ENCODE measurements at places on chromosomes 1 and 21.

DNA sequence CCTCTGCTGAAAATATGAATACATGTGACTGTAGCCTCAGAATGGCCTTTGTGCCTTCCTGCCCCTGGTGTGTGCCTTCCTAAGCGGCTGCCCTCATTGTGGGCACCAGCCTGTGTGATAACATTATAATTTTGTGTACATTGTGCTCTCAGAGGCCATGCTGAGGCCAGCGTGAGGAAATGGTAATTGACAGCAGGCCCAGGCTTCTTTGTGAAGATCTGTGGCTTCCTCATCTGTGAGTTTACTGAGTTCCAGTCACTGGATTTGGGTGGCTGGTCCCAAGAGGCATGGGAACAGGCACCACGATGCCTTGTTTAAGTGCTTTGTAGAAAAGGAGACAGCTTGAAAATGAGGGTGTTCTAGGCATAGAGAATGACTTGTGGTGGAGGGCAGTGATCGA is 389.3 kb downstream of the OMA1 start:
- no peak for DNase-seq

DNA sequence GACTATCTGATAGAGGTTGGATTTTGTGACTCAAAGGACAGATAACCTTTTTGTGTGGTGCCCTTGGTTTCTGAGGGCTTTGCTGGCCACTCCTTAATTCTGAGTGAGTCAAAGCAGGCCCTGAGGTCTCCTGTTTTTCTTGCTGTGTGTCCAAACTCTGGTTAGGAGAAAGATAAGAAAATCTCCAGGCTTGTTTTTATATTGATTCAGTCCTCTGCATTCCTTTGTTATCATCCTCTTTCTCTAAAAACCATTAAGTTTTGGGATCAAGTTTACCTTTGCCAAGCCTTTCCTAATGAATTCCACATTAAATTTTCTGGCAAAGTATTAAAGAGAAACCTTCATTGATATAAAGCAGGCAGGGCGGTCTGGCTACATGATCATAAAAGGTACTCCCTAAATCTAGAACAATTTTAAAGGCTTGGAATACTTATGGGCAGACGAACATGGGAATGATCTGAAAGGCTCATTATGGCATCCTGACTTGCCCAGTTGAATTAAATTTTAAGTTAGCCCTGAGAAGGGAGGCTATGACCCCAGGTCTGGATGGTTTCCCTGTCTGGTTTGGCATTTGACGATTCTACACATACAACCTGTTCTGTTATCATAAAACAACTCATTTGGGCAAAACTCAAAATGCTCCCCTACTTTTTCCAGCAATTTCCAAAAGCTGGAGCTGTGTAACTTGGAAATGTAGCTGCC is 20.8 kb downstream of the ZBTB8B start:
- no peak for DNase-seq

DNA sequence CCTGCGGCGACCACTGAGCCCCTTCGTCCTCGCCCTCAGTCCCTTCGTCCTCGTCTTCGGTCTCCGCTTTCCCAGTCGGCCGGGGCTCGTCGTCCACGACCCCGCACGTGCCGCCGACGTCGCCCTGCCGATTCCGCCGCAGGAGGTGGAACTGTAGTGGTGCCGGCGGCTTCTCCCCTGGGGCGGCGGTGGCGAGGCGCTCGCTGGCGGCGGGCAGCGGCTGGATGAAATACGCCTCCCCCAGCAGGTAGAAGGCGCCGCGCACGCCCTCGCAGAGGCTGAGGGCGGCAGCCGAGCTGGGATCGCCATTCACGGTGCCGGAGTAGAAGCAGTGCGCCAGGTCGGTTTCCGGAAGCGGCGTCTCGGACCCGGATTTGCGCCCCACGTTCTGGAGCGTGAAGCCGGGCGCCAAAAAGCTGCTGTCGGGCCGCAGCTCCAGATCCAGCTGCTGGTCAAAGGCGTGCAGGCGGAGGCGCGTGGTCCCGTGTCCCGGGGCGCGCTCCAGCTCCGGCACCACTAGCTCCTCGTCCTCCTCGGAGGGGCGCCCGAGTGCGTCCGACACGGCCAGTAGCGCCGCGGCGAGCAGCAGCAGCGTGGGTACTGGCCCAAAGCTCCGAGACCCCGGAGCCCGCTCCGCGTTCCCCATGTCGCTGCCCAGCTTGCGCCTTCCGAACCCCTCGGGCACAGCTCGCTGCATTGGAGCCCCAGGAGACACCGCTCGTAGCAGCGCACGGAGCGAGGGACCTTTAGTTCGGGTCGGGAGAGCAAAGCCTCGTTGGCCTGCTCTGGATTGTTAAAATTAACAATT is 747 bp downstream of the ADAMTS1 start:
- DNase-seq, result no peak

- no peak for DNase-seq
Observed at GRCh38 chr1:33275195-33275594, 18.9 kb downstream of the ZNF362 start.

- DNase-seq, result no peak
Observed at GRCh38 chr1:108961752-108962486, 1.4 kb downstream of the CLCC1 start.
